ENCODE measurements at places on chromosomes 3 and 15.

- DNase-seq = no peak
Observed at GRCh38 chr3:55629432-55629831, 142.3 kb upstream of the WNT5A start.

GRCh38 chr3:137035631-137036030 is 77.8 kb downstream of the IL20RB start:
- DNase-seq = no peak

DNA sequence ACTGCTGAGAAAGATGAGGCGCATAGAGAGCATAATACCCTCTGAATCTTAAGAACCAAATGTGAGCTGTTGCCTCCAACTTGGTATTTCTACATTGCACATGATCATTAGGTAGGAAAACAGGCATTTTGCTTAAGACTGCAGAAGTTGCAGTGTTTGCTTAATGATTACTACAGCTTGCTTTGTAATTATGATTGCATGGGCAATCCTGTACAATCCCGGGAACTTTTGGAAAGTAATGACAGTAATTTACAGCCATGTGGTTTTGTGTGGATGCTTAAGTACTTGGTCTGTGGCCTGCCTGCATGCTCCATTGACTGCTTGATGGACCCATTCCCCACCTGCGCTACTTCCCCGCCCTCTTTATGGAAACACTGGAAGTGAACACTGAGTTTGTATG is 301.1 kb downstream of the DIPK2A start:
- DNase-seq = no peak

DNA sequence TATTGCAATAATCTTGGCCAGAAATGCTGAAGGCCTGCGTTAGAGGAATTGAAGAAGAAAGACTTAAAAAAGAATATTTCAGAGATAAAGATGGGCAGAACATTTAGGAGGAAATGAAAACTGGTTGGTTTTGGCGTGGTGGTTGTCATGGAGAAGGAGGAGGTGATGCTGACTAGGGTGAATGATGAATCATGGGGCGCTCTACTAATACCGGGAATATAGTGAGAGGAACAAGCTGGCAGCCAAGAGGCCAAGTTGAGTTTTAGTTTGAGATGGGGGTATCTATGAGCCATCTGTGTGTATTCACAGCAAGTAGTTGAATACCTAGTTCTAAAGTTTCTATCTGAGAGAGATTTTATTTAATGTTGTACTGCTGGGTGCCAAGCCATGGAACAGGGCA is 6.8 kb upstream of the GAP43 start:
- DNase-seq = peak; percentile 21

GRCh38 chr15:78691167-78691850 is 50.3 kb upstream of the CHRNB4 start:
- DNase-seq = no peak

DNA sequence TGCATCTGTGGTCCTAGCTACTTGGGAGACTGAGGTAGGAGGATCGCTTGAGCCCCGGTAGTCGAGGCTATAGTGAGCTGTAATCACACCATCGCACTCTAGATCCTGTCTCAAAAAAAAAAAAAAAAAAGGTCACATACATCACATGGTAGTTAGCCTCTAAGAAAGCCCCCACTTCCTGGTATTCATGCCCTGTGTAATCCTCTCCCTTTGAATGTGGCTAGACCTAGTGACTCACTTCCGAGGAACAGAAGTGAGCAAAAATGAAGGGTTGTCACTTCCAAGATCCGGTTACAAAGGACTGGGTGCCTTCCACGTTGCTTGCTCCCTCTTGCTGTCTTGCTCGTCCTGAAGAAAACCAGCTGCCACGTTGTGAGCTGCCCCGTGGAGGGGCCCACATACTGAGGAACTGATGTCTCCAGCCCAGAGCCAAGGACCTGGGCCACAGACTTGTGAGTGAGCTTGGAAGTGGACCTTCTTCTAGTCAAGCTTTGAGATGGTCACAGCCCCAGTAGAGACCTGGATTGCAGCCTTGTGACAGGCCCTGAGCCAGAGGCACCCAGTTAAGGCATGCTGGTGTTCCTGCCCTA is 12.6 kb upstream of the LCTL start:
- no peak for DNase-seq

- DNase-seq = no peak
Observed at GRCh38 chr15:71638876-71639275, 171.5 kb upstream of the NR2E3 start.

DNA sequence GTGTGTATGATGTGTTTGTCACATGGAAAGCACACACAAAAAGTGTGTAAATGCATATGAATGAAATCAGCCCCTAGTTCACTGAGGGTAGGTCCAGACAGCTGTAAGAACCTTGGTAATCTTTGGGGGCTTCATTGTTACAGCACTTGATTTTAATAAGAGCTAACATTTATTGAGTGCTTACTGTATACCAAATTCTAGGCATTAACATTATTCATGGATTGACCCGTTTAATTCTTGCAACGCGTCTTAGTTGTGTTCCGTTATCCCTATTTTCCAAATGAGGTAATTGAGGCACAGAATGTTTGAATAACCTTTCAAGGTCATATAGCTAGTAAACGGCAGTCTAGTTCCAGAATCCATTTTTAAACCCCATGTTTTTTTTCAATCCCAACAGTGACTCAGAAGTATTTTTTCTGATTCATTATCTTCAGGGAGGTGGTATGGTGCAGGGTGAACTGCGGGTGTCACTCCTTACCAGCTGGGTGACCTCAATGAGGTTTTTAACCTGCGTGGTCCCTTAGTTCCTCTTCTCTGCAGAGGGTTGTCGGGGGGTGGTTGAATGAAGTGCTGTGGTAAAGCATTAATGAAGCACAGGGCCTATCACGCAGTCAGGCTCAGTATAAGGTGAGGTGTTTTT is 14.2 kb downstream of the RAB8B start:
- peak; percentile 15 for DNase-seq

- no peak for DNase-seq
Observed at GRCh38 chr3:17798000-17798399, 55.6 kb upstream of the TBC1D5 start.

DNA sequence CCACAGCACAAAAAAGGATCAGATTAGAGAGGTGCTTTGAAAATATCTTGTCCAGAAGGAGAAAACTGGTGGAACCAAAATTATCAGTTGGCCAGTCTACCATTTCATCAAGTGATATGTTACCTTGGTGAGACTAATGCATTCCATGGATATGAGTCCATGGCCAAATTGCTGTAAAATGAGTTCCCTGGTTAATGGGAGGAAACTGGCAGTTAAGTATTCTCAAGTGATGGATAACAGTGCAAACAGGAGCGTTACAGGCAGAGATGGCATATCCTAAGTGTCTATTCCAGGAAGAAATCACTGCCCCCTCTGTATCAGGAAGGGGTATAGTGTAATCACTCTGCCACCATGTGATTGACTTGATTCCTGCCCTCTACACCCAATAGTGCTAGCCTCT is 34.0 kb downstream of the MYRIP start:
- DNase-seq = no peak

GRCh38 chr15:57421551-57421950 is 45.2 kb downstream of the CGNL1 start:
- DNase-seq = no peak

- DNase-seq = no peak
Observed at GRCh38 chr3:114093596-114093995, 37.1 kb downstream of the QTRT2 start.

GRCh38 chr3:97698691-97699090 is 65.9 kb upstream of the ARL6 start:
- no peak for DNase-seq

DNA sequence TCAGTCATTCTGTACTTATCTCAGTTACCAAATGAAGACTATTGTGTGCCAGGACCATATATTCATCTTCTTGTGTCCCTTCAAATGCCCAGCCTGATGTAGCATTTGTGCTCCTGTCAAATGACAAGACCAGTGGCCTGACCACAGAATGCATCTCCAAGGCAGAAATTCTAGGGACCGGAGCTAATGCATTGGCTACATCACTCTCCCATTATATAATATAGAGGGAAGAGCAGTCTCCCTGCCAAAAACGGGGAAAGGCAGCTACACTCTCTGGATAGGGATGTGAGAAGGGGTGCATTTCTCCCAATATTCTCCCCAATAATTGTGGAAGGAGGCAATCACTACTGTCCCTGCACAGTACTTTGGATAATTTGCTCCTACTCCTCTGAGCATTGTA is 312.0 kb downstream of the EPHB1 start:
- DNase-seq = no peak

DNA sequence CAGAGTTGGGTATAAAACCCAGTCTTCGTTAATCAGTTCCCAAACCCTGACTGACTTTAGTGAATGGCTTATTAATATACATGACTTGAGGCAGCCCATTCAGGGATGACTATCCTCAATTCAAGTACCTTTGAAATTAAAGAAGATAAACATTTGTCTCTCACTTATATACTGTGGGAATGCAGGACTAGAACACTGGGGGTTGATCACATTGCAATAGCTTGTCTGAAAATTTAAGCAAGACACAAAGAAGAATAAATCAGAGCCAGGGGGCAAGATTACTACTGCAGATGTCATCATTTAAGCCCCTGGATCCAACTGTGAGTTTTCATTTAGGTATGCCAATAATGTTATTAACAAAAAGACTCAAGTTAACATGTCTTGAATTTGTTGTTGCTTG is 647.7 kb downstream of the ZPLD1 start:
- no peak for DNase-seq

GRCh38 chr15:83112233-83112955 is 4.9 kb downstream of the TM6SF1 start:
- no peak for DNase-seq

DNA sequence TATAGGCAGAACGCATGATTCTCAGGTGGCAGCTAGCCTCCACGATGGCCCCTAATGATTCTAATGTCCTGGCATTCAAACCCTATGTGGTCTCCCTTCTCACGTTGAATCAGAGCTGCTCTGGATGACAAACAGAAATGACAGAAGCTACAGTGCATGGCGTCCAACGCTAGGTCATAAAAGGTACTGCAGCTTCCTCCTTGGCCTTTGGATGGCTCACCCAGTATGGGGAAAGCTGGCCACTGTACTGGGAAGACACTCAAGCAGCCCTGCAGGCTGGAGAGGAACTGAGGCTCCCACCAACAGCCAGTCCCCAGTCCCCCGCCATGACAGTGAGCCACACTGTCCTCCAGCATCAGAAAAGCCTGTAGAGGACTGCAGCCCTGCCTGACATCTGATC is 286.3 kb downstream of the FAM43A start:
- no peak for DNase-seq

GRCh38 chr3:110493438-110494092 is 578.1 kb upstream of the NECTIN3 start:
- no peak for DNase-seq

- no peak for DNase-seq
Observed at GRCh38 chr15:96285305-96285704, 45.2 kb upstream of the NR2F2 start.

DNA sequence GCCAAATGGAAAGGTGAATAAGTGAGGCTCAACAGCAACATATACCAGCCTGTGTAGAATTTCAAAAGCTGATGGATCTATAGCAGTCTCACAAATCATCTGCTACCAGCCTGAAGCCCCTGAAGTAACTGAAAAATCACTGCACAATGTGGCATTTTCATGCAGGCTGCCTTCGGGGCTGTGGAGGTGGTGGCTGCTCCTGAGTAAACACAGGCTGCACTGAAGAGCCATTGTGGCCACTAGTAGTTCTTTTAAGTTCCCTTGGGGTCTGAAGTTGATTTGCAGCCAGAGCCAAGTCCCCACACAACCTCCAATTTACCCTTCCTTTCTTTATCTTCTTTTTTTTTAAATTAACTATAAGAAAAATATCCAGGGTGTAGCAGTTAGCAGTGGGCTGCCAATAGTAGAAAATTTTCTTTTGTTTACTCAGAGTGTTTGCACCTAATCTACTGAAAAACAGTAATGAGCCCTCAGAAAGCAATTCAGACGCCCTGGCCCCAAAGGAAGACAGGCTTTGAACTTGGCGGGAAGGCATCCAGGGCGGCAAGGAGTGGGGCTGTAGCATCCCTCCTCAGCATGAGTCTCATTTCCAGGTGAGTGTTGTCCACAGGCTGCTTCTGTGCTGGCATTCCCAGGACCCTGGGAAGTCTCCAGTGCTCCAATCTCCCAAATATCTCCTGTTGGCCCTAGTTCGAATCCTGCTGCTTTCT is 13.3 kb upstream of the SUSD5 start:
- DNase-seq = no peak

DNA sequence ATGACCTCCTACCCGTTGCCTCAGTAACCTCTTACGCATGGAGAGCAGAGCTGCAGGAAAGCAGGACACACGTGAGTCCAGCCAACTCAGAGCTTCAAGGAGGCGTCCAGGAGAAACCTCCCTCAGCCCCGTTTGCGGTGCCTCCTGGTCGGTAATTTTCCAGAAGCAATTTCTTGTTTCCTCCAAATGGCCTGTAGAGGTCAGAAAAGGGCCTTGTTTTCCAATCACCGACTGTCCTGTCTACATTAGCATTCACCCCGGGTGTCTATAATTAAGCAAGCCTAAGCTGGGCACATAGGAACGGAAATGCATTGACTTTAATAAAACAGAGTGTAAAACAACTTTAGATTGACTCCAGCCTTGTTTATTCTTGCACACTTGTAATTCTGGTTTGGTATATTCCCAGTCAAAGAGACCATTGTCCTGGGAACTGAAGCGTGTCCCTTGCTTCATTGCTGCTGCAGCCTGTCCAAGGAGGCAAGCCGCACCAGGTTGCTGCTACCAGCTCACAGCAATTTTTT is 836.2 kb downstream of the AGBL1 start:
- no peak for DNase-seq

DNA sequence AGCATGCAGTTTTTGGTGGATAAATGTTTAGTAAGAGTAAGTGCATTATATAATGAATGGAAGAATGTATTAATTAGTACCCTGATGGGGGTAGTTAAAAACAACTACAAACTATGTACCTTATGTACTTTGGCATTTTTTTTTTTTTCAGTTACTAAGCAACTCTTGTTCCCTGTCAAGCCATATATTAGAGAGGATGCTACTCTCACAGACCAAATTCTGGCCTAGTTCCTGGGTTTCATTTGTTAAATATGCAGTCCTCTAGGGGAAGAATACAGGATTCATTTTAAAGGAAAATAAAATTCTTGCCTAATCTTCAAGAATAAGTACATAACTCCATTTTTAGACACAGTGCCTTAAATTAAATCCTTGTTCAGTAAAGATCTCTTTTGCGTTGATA is 16.9 kb downstream of the FAM98B start:
- DNase-seq = no peak

GRCh38 chr3:123297627-123297899 is 95.8 kb downstream of the SEC22A start:
- no peak for DNase-seq

- no peak for DNase-seq
Observed at GRCh38 chr3:158737976-158738615, 5.8 kb upstream of the RARRES1 start.

GRCh38 chr3:125053304-125053699 is 2.5 kb downstream of the HEG1 start:
- DNase-seq = no peak

GRCh38 chr15:60652245-60652644 is 173.3 kb upstream of the ICE2 start:
- DNase-seq = no peak

GRCh38 chr3:117509858-117510257 is 800.3 kb downstream of the TUSC7 start:
- no peak for DNase-seq

GRCh38 chr3:122975163-122975923 is 52.2 kb downstream of the SEMA5B start:
- DNase-seq = no peak
